ENCODE measurements at places on chromosomes 5 and 9. TPM values are rescaled to one million over a fixed set of nuclear protein-coding genes. Genes with fewer than 3 reads are reported as not detected.
A peak's percentile ranks its signal among the peaks of the same experiment; 100 is the strongest.

GRCh38 chr9:130306823-130307666 is 41.5 kb downstream of the HMCN2 start:
- DNase-seq = no peak

DNA sequence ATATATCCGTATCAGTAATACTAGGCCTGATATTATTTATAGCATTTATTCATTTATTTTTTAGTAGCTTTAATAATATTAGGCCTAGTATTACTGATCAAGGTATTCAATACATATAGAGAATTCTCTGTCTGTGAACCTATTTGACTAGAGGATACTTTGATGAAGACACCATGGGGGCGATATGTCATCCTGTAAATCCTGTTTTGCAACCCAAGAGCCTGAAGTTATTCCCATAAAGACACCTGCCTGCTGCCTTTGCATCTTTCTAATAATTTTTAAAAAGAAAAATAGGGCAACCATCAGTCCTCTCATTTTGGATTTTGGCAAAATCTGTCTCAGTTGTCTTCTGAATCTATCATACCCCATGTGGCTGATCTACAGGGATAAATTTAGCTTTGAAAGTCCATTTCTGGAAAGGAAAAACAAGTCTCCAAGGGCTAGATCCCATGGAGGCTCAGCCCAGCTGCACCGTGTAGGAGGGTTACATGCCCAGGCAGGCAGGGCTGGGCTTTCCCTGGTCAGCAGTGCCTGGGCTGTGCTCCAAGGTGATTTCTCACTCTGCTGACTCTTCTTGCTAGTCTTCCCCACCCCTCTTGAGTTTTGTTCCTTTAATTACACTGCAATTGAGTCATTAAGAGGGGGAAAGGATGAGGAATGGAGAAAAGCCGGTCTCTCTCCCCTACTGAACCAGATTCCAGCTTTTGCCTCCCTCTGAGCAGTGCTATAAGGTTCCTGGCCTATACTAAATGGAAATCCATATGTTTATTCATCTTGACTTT is 169.0 kb downstream of the TRIM32 start:
- DNase-seq = no peak

The SET gene
- total RNA-seq = 595 TPM

The ADAMTS19 gene
- not detected for total RNA-seq

- DNase-seq = no peak
Observed at GRCh38 chr5:154202379-154203260, 12.1 kb downstream of the GALNT10 start.

The PPWD1 gene
- total RNA-seq = 25.5 TPM

The ANKRD20A1 gene
- total RNA-seq = 5.2 TPM

The CDH10 gene
- total RNA-seq = not detected

DNA sequence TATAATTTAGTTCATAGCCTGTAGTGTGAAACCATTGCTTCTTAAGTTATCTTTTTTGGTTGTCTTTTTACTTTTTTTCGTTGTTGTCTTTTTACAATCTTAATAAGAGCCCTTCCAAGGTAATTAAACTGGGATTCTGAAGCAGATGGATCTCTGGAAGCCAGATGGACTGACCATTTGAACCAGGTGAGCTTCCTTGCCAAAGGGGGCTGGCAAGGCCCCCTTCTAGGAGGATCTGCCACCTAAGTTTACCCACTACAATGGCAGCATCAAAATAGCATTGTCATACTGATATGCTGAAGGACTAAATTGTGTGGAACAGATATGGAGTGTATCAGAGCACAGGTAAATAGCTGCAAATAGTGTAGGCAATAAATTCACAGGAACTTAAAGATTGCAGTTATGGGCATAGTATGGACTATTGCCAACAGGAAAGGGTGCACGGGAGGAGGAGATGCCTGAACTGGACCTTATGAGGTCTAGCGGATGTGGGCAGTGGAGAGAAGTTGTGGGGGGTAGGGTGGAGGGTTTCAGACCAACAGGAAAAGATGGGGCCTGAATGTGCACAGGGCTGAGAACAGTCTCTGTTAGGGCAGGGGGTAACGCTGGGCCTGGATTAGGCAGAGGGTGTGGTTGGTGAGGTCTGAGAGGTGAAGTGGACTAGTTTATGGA is 61.5 kb upstream of the CTXN3 start:
- DNase-seq = no peak

GRCh38 chr5:96114736-96115135 is 153.1 kb upstream of the ELL2 start:
- no peak for DNase-seq

- no peak for DNase-seq
Observed at GRCh38 chr9:15426019-15426418, 3.3 kb downstream of the SNAPC3 start.

GRCh38 chr5:113232221-113232620 is 202.6 kb downstream of the TSSK1B start:
- no peak for DNase-seq

- DNase-seq = no peak
Observed at GRCh38 chr5:98144116-98144515, 629.3 kb upstream of the RGMB start.

The KIF20A gene
- total RNA-seq = 74.2 TPM

DNA sequence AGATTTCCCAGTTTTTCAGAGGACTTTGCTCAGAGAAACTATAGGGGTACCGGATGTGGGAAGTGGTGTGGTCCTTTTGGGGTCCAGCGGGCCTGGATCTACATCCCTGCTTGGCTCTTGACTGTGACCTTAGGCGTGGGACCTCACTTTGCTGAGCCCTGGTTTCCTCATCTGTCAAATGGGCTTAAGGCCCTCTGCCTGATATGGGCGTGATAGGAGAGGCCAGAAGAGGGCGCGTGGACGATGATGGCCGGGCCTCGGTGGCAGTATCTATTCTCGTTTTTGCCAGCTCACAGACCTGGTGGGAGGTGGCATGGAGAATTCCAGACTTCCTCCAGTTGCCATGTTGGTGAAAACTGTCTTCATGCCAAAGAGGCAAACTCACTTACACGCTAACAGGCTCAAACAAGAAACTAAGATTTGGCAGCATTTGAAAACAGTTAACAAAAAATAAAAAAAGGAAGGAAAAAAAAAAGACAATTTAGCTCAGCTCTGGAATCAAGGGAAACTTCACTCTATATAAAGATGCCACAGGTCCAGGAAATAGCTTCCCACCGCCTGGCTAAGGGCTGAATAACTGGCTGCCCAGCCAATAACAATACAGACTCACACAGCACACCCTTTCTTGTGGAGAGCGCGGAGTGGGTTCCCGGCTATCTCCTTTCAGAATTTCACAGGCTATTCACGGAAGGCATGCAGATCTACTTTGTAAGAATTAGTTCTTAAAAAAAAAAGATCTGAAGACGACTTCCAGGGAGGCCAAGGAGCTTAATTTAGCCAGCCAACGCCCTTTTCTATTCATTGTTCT is 1.7 kb downstream of the SH3PXD2B start:
- DNase-seq = peak; percentile 54

The C5 gene
- total RNA-seq = 0.66 TPM

GRCh38 chr5:14600846-14601245 is 19.3 kb downstream of the OTULINL start:
- no peak for DNase-seq

DNA sequence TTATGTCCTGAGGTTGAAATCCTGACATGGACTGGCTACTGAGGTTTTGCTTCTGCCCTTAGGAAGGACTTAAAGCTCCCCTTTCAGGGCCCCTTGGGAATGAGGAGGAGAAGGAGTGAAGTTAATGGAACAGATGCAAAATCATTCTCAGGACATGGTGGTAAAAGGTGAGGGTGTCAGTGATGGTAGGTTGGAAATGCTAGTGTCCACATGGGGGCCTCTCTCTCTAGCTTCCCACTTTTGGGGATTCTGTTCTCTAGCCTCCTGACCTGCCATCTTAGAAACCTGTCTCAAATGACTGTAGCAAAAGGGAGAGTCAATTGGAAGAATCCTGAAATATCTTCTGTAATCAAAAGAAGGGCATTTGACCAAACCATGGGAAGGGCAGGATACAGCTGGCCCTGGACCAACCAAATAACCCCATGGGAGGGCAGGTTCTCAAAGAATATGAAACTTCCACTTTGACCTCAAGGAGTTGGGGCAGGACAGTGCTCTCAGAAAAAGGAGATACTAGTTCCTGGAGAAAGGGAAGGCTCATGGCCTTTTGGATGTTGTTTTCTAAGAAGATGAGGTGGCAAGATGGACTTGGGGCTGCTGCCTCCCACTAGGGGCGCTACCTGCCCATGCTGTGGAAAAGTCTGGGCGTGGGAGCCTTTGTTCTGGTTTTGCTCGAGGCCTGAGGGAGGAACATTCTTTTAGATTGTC is 21.2 kb upstream of the MLANA start:
- DNase-seq = peak; percentile 8

- DNase-seq = no peak
Observed at GRCh38 chr9:129070696-129071525, 10.0 kb upstream of the DOLPP1 start.

GRCh38 chr9:89544279-89544661 is 46.4 kb upstream of the SEMA4D start:
- DNase-seq = no peak

GRCh38 chr9:103713631-103714030 is 380.5 kb upstream of the SMC2 start:
- DNase-seq = no peak

DNA sequence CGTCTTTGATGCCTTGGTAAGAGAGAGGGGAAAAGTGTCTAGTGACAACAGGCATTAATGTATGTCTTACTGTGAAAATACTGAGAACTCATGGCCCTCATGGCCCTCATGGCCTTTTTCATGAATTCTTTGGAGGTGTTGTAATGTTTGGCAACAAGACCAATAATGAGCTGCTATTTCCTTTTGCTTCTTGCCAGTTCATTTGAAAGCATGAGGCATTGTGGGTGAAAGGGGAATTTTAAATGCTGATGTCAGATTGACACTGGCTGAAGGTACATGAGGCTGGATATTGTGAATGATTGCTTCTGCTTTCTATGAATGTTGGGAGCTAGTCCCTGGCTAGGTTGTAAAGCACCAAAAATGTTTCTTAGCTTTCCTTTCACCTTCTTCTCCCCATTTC is 79.2 kb downstream of the DOCK2 start:
- DNase-seq = no peak
